ENCODE measurements at places on chromosomes 5 and 9.

- DNase-seq, result no peak
Observed at GRCh38 chr5:93100976-93101375, 480.0 kb downstream of the NR2F1-AS1 start.

DNA sequence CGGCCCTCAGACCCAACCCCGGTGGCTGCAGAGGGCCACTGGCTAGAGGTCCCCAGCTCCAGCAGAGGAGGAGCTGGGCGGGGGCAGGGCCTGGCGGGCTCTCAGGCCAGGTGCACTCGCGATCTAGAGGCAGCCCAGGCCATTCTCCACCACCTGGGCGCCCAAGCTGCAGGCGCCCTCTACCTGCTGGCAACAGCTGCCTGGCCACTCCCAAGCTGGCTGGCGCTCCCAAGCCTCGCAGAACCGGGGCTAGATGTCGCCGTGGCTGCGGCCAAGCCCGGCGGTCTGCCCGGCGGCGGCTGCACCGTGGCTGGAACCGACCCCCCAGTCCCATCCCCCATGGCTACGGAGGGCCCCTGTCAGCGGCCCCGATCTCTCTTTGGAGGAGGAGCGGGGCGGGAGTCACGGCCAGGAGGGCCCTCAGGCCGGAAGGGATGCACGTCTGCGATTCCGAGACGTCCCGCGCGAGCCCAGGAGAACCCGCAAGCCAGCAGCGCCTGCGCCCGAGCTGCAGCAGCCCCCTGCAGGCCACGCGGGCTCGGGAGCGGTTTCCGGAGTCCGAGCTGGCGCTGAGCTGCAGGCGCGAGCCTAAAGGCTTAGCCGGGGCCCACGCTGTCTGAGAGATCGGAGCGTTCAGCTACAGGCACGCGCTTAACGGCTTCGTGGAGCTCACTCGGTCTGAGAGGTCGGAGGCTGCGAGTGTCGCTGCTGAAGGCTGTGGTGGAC, 44.3 kb upstream of the BICD2 start:
- DNase-seq, result peak; percentile 86

DNA sequence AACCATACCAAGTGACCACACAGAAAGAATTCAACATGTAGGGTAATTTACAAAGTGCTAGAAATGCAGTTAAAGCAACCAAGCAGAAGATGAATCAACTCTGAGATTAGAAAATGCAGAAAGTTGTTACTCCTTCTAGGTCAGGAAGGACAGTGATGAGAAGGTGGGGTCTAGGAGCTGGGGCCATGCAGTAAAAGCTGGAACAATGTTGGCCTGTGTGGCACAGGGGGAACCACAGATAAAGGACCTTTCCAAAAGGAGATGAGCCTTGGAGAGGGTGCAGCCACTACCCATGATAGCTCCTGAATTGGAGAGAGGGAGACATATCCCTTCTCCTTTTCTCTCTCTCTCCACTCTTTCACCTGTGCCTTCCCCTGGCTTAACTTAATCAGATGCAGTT, 2.4 kb upstream of the SCGB3A2 start:
- DNase-seq, result no peak

DNA sequence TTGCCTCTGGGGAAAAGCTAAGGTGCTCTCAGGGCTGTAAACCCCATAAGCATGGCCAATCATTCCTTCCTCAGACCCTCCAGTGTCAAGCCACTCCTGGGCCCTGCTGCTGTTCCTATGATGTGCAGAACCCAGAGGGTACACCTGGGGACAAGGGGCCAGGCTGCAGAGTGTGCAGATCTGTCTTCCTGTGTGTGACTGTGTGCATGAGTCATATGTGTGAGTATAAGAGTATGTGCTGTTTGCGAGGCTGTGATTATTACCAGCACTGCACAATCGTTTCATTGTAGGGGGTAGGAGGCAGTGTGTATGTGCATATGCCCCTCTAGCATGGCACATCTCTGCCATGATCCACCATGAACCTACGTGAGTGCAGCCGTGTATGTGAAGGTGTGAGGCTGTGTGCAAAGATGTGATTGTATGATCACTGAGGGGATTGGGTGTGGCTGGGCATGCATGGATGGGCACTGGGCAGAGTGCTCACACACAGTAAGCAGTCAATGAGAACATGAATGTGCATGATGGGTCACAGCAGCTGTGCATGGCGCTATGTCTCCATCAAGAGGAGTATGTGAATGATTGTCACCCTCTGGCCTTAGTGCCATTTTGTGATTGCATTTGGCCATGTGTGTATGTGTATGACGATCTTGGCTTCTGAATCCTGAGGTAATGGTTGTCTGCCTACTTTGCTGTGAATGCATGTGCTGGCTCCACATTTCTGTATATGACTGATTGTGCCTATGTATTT, 2.4 kb upstream of the OR1K1 start:
- DNase-seq, result no peak

GRCh38 chr5:148909040-148909439, 82.6 kb downstream of the ADRB2 start:
- no peak for DNase-seq

- no peak for DNase-seq
Observed at GRCh38 chr9:128753627-128754026, 18.1 kb downstream of the ZER1 start.

DNA sequence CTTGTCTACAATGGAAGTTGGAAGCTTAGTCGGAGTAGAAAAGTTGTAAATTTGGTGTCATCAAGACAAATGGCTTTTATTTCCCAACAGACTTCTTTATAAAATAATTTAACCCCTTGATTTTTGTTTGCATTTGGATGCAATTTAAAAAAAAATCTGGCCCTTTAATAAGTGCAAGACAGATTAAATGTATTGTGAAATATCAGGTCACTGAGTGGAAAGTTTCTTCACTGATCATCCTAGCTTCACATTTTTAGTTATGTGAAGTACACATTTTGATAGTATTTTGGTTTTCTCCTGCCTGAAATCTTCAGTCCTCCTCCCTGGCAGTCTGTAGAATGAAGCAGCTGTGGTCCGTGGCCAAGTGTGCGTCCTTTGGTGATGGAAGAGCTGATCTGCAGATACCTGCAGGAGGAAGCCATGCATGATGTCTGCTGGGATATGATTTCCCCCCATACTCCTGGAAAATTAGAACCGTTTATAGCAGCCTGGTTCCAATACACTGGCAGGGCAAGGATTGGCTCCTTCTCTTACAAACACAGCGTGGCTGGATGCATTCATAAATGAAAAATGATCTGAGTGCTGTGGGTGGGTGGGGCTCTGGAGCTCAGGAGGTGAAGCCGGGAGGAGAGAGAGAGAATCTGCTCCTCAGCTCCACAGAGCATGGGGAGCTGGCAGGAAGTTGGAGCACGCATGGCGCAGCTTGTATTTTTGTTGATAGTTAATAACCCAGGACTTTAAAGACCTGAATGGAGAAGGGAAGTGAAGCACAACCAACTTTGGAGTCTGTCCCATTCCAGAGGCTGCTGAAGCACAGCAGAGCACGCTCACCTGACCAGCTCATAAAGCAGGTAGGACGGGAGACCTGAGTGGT, 238.4 kb downstream of the GOLPH3 start:
- no peak for DNase-seq

DNA sequence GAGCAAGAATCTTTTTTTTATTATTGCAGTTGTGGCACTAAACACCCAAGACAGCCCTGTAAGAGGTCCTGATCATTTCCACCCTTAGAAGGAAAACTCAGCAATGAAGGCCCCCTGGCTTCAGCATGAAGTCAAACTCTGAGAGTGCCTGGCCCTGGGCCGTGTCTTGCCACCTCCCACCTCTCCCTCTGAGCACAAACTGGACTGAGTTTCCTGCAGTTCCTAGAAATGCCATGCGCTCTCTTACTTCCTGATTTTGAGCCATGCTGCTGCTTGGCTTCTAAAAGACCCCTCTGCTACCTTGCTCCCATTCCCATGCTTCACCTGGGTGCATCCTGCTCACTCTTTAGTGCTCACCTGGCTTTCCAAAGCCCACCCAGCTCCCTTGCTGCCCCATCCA, 140.4 kb upstream of the KLF9 start:
- DNase-seq, result no peak

DNA sequence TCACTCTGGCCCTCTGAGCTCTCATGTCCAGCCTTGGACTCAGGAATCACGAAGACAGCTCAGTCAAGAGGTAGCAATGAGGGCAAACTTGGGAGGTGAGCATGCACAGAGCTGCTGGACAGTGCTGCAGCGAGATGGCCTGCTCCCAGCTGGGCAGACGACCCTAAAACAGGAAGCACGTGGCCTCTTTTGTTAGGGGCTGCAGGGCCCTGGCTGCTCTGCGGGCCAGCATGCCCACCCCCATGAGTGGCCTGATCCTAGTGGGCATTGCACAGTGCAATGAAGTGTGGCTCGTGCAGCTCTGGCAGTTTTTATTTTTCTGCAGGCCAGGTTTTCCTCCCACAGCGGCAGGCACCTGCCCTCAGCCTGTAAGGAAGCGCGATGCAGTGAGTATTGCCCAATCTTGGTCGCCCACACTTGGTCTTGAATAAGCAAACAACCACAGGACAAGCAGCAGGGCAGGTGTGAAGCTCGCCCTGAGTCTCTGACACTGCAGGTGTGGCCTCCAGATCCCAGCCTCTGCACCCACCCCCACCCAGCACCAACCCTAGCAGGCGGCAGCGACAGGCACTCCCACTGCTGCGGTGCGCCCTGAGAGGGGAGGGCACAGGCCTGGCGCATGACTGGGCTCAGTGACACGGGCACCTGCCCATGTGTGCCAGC, 60.8 kb downstream of the SEMA4D start:
- DNase-seq, result peak; percentile 85

DNA sequence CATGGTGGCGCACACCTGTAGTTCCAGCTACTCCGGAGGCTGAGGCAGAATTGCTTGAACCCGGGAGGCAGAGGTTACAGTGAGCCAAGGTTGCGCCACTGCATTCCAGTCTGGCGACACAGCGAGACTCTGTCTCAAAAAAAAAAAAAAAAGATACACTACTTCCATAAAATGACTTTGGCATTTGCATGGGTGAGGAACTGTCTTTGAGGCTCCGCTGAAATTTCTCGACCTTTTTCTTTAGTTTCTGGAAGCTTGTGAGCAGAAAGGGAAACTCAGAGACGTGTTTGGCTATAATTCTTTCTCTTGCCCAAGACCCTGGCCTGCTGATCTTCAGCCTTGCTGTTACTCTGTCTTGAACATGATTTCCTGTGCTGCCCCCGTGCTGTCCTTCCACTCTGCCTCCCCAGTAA, 37.3 kb downstream of the SPIN1 start:
- no peak for DNase-seq

DNA sequence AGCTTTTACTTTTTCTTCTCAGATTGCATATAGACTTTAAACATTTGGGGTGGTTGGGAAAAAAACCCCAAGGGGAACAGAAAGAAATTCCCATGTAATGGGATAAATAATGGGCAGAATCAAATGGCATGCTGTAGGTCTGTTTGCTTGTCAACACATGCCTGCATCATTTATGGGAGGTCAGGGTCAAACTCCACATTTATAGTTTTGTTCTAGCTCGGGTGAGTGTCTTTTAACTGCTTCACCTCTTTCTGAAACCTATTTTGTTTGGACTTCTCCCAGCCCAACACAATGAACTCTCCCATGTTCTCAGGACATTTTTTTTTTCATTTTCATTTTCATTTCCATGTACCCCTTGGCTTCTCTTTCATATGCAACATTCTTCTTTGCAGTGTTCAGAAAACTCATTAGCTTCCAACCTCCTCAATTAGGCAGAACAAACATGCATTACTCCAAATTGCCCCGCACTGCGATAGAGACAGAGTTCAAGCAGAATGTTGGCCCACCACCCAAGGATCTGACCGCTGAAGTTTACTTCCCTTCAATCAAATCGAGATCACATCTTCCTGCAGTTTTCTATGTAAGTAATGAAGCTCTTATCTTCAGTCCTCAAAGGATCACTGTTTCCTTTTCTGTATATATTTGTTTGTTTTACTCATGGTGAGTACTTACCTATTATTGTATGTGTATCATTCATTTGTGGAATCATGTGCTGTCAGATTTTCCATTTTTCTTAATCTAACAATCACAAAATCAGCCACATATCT, 354.6 kb downstream of the ZSWIM6 start:
- DNase-seq, result no peak

GRCh38 chr5:118440496-118440895, 547.9 kb downstream of the DTWD2 start:
- no peak for DNase-seq

GRCh38 chr5:151427258-151427657, 20.1 kb upstream of the SLC36A1 start:
- DNase-seq, result no peak

GRCh38 chr9:715743-716400, 125.6 kb upstream of the DMRT1 start:
- no peak for DNase-seq

DNA sequence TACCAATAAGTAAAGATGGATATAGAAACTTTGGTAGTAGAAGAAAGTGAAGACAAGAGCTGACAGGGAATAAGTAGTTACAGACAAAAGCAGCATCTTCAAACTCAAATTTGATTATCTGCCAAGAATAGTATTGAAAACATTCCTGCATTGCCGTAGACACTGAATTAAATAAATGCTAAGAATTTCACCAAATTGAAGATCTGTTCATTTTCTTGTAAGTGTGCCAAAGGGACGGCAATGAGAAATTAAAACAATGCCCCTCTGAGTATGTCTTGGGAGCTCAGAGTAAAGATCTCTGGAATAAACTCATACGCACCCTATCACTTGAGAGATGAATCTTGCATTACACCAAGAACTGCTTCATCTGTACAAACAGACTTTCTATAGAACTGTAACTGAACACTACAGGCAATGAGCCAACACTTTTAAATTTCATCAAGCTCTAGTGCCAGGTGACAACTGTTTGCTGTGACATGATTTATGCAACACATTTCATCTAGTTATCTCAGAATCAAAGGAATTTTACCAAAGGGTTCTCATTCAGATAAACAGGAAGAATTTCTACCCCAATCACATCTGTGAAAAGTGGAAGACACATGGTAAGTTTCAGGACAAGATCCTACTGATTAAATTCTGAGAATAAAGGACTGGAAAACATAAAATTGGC, 66.9 kb downstream of the RFX3 start:
- DNase-seq, result peak; percentile 76

DNA sequence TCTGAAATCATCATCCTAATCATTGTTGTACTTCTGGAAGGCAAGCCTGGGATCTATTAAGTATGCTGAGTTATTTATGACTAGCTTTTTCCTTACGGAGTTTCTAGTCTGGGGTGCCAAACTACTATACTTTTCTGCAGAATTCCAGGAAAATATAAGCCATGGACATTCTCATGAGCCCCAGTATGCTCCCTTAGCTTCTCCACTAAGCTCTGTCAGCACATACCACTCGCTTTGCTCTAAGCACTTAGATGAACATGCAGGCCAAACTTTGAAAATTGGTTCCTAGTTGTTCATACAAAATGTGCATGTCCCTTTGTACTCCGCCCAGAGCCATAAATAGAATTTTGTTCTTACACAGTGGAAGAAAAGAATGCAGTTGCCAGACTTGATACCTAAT, 284.6 kb downstream of the ARRDC3 start:
- DNase-seq, result no peak

Measured in NCI-H146 (cell line).